ENCODE measurements at places on chromosomes 3 and 15. TPM values are rescaled to one million over a fixed set of nuclear protein-coding genes. Genes with fewer than 3 reads are reported as not detected.

DNA sequence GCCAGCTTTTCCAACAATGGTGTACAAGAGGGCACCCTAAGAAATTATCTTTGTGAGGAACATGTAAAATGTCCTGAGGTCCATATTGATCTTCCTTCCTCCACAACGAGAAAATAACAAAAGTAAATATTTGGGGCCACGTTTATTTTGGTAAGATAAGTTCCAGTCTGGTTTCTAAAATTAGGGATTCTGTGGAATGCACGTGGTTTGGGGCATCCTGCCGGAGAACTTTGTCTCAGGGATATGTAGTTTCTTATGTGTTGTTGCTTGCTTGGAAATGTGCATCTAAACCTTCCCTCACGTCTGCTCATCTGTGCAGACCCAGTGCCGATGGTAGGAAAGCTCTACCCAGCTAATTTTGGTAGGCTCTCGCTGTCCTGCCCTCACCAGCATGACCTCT lies 62.8 kb downstream of the CTDSPL start:
- H3K4me1 ChIP-seq = peaks cover 69% of the 10 kb centered on the region
- no peak overlapping the region for H3K27ac ChIP-seq
- no peak for DNase-seq
- no peaks in the 10 kb centered on the region for H3K27me3 ChIP-seq
- no peaks in the 10 kb centered on the region for H3K36me3 ChIP-seq

GRCh38 chr3:377158-377561 lies 180.6 kb downstream of the CHL1 start:
- H3K27ac ChIP-seq = no peak overlapping the region
- no peak overlapping the region for H3K4me3 ChIP-seq
- H3K36me3 ChIP-seq = no peaks in the 10 kb centered on the region
- no peaks in the 10 kb centered on the region for H3K4me1 ChIP-seq
- no peaks in the 10 kb centered on the region for H3K27me3 ChIP-seq
- no peak for DNase-seq

DNA sequence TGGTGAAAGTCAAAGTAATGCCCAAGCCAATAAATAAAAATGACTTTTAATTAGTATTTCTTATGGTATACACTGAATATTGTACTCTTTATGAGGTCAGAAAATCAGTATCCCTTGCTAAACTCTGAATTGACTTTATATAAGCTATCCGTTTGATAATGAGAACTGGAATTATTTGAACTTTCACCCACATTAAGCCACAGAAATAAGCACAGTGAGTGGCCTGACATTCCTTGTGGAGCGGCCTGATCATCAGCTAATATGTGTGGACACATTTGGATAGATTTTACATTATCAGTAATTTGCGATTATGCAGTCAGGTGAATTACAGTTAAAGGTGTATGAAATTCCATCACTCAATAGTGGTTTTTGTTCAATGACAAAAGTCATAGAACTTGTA lies 136.0 kb upstream of the CBLB start:
- no peak overlapping the region for H3K4me3 ChIP-seq
- no peaks in the 10 kb centered on the region for H3K4me1 ChIP-seq
- no peak overlapping the region for H3K27ac ChIP-seq

DNA sequence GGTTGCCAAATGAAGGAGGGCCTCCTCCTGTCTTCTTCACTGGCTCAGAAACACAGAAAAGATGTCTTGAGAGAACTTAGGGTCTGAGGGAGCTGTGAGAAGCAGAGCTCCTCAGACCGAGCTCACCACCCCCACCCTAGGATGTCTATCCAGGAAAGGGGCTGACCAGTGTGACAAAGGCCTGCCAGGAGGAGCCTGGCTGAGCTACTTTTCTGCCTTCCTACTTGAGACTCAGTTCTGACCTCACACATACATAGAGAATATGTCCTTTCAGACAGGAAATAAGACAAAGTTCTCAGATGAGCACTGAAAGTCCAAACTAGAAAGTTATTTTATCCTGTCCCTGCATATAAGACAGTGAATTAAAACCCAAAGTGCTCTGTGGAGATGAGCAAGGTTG lies 54.5 kb downstream of the KIF9 start:
- no peaks in the 10 kb centered on the region for H3K4me1 ChIP-seq
- no peaks in the 10 kb centered on the region for H3K27me3 ChIP-seq
- no peaks in the 10 kb centered on the region for H3K36me3 ChIP-seq
- no peak for DNase-seq
- H3K4me3 ChIP-seq = no peak overlapping the region
- no peak overlapping the region for H3K27ac ChIP-seq

Gene NR1I2
- not detected for total RNA-seq

Gene SLC30A4
- total RNA-seq = 4.9 TPM

Gene ZBTB47
- 10.1 TPM for total RNA-seq

Gene SCN11A
- not detected for total RNA-seq
